Spinal cord (tissue), 10 donors: ENCODE measurements at places on chromosomes 12 and 14.

DNA sequence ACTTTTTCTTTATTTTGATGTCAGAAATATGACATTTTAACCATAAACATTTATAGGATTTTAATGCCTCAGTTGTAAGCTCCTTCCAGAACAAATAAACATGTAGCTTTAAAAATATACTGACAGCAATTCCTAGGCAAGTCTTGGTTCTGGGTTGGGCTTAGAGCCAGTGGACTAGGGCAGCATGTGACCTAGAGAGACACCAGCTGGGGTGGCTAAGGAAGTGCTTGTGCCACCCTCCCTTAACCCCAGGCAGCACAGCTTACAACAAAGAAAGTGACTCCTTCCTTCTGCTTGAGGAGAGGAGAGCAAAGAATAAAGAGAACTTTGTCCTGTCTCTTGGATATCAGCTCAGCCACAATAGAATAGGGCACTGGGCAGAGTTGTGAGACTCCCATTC lies 61.6 kb upstream of the KTN1 start:
- DNase-seq, result no peak

DNA sequence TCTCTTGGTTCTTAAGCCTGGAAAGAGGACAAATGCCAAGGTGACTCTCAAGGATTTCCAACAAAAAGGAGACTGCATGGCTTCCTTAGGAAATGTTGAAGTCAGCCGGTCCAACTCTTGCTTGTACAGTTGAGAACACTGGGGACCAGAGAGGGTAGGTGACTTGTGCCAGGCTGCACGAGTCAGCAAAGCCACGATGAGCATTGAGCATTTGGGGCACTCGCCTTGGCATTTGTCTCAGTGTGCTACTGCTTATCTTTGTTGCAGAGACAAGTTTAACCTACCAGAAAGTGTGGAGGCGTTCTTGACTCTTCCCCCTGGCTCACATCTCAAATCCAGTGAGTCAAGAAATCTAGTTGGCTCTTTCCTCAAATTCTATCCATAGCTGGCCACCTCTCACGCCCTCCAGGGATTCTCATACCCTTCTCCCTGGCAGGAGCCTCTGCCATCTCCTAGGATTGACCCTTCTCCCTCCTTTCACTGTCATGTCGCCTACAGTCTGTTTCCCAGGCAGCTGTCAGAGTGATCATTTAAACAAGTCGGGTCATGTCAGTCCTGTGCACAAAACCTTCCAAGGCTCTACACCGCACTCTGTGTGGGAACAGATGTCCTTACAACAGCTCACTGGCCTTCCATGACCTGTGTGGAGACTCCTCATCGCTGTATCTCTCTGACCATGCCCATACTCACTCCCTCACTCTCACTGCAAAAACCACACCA lies 17.2 kb upstream of the KRT83 start:
- no peak for DNase-seq

- no peak for DNase-seq
Measured at GRCh38 chr14:104690861-104691455, 1.5 kb downstream of the INF2 start.

- peak; percentile 69 for DNase-seq
Measured at GRCh38 chr14:100221533-100222223, 17.3 kb upstream of the YY1 start.

DNA sequence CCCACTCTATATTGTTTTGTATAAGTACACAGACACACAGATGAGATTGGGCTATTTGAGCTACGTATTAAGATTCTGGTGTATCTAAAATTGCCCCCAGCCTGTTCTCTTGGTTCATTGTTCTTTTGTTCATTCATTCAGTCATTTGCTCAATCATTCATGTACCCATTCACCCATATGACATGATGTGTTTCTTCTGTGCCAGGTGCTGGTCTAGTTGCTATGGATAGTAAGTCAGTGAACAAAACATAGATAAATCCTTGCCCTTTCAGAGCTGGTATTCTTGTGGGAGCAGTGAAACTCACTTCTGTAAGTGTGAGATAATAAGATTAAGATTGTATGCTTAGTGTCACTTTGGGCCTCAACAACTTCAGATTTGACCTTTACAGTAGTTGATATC lies 191.3 kb downstream of the TMTC2 start:
- no peak for DNase-seq

DNA sequence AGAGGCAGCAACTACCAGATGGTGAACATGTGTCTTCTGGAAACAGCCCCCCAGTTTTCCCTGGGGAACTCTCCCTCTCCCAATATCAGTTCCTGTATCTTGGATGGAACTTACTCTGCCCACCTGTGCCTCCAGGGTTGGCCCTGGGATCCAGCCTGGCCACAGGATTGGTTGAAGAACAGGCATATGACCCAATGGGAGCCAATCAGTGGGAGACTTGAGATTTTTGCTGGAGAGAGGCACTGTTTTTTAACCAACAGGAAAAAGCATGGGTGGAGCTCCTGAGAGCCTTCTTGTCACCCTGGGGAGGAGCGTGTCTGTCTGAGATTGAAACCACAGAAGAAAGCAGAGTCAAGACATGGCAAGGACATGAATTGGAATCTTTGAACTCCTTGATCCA lies 33.6 kb upstream of the COX6A1 start:
- no peak for DNase-seq

DNA sequence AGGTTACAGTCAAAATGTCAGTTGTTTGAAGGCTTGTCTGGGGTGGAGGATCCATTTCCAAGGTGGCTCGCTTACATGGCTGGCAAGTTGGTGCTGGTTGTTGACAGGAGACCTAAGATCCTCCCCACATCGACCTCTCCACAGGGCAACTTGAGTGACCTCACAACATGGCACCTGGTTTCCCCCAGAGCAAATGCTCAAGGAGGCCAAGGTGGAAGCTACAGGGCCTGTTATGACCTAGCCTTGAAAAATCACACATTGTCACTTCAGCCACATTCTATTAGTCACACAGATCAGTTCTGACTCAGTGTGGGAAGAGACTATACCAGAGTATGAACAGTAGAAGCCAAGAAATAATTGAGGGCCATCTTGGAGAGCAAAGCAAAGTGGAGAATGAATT lies 11.3 kb upstream of the GNG2 start:
- no peak for DNase-seq

- DNase-seq, result no peak
Measured at GRCh38 chr12:15045451-15045850, 72.6 kb downstream of the PDE6H start.

GRCh38 chr14:37195327-37195726 lies 2.4 kb upstream of the MIPOL1 start:
- no peak for DNase-seq

GRCh38 chr12:116892349-116893140 lies 11.3 kb upstream of the HRK start:
- no peak for DNase-seq

- DNase-seq, result no peak
Measured at GRCh38 chr12:50087151-50087550, 2.0 kb downstream of the SMARCD1 start.

DNA sequence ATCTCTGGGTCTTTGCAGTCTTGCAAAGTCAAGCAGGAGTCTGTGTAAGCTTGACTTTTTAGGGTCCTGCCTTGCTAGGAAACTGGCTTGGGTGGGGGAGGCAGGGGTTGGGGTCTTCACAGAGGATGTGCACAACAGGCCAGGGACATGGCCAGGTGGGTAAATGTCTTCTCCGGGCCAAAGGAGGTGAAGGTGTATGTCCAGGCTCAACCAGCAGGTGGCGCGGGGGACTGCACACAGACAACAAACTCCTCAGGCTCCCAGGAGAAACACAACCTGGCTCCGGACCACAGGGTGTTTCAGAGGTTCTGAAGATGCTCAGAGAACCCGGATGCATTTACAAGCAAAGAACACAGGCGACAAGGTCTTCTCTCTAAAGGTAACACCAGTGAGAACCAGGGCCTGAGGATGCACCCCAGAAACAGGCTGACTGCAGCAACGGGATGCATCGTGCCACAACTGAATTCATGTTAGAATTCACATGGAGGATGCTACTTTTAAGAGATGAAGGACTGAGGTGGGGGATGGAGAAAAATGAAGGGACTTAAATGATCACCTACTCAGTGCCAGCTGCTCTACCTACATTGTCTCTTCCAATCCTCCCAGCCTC lies 56.0 kb downstream of the PLEKHG3 start:
- DNase-seq, result peak; percentile 41

DNA sequence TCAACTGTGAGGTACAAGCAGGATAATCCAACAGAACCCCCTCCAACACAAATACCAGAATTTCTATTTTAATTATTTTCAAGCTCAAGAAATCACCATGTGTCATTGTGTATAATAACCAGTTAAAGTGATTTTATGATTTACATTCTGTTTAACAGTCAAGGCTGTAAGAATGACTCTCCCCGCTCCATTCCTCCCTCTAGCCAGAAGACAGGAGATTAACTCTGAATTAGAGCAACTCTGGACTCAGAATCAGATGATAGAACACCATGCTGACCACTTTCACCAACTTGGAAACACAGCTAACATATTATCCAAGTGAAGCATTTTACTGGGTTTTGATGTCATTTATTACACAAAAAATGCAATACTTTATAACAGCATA lies 71.9 kb downstream of the ATP2B1 start:
- DNase-seq, result no peak

DNA sequence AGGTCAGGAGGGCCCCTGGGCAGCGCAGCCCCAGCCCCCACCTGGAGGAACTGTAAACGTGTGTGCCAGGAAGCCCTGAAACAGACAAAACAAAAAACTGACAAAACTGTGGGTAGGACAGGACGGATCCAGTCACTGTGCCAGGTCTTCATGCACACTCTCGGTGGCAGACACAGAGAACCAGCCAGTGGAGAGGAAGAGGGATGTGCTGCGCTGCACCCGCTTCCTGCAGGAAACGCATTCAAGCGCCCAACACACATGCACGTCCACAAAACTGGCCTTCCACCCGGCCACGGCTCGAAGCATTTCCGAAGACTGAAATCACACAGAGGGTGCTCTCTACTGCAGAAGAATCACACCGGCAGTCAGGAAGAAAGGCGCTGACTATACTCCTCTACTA lies 16.9 kb downstream of the BRF1 start:
- no peak for DNase-seq

GRCh38 chr12:1929241-1929984 lies 11.0 kb upstream of the CACNA2D4 start:
- no peak for DNase-seq
